GM20000 (cell line): ENCODE measurements at places on chromosomes 6 and 20.

GRCh38 chr6:147947521-147947920, 395.1 kb upstream of the SASH1 start:
- DNase-seq: no peak

GRCh38 chr20:58622671-58623578, 28.2 kb upstream of the STX16 start:
- DNase-seq: no peak

GRCh38 chr20:58389968-58390658, 1.1 kb downstream of the VAPB start:
- DNase-seq: no peak

GRCh38 chr6:37525460-37526357, 26.0 kb upstream of the CCDC167 start:
- DNase-seq: no peak

GRCh38 chr20:50216543-50217206, 26.0 kb downstream of the CEBPB start:
- no peak for DNase-seq

- no peak for DNase-seq
Measured at GRCh38 chr6:12661432-12662089, 55.0 kb upstream of the PHACTR1 start.

- DNase-seq: peak; percentile 46
Measured at GRCh38 chr6:25053875-25054371, 118.2 kb upstream of the RIPOR2 start.

DNA sequence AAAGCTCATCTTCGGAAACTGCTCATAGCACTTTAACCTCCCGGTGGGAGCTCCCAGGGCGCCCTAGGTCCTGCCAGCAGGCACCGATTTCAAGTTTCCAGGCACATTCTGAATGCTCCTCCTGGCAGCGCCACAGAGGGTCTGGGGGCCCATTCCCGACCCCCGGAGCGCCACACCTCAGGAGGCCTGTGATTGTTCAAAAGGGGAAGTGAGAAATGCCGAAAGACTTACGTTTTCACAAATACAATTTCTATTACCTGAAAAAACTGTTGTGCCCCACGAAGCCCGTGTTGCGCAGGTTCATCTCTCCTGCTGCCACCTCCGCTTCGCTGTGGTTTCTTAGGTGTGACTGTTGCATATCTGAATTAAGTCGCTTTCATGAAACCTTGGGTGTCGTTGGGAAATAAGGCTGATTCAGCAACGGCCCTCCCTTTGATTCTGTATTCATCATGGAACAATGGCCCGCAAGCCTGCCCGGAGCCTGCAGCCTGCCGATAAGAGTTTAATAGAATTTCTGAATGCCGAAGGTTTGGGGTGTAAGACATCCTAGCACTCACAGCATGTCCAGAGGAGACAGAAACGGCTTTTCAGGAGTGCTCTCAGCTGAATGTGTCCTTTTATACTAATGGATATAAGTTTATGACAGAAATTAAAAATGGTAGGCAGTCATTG, 1.9 kb upstream of the MYT1 start:
- DNase-seq: no peak

GRCh38 chr20:19937651-19938420, 79.3 kb upstream of the NAA20 start:
- DNase-seq: peak; percentile 36

DNA sequence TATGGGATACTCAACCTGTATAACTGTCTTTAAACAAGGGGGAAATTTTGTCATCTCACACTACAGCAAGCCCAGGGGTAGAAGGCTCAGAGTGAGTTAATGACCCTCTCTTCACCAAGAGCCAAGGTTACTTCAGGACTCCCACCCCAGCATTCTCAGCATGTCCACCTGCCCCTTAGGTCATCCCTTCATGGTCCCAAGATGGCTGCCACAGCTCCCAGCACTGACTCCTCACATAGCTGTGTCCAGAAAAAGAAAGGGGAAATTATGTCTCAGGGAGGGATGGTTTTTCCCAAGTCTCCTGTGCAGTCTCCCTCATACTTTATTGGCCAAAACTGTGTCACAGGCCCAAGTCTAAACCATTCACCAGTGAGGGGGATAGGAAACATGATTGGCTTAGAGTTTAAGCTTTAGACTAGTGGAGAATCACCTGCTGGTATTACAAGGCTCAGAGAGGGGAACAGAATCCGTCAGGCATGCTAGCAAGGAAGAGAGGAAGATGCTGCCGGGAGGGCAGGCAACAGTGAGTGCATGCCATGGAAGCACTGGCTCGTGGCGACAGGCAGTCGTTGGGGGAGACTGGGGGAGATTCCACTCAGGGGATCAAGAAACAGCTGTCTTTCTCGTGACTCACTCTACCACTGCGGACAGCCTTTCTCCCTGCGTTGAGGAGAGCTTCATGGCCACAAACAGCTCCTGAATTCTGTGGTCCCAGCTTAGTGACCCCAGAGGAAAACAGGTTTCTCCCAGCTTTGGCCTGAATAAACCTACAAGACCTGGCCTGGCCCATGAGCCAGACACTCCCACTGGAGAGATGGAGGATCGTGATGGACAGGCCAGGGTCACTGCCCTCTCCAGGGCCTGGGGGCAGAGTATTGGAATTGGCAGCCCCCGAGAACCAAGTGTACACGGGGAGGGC, 37.2 kb downstream of the HM13 start:
- DNase-seq: no peak

GRCh38 chr6:88105741-88106340, 58.2 kb downstream of the SPACA1 start:
- DNase-seq: no peak

DNA sequence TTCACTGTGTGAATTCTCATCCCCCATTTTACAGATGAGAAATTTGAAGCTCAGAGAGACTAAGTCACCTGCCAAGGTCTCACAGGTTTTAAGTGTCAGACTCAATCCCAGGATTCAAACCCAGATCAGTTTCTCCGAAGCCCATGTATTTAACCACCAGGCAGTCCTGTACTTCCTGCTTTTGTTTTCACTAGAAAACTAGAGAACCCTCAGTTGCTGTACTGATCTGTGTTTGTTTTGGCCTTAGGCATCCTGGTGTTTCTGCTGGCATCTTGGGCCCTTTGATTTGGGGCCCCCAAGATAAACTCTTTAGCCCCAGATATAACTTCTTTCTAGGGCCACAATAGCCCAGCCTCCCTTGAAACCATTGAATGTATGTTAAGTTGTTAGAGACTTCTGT, 36.5 kb downstream of the PPP1R16B start:
- no peak for DNase-seq

- DNase-seq: no peak
Measured at GRCh38 chr20:20518263-20518662, 150.4 kb downstream of the INSM1 start.

GRCh38 chr6:109892451-109893435, 85.4 kb upstream of the GPR6 start:
- DNase-seq: no peak

- DNase-seq: no peak
Measured at GRCh38 chr6:64732888-64733287, 974.1 kb downstream of the EYS start.

GRCh38 chr6:39841923-39842322, 49.7 kb downstream of the DAAM2 start:
- no peak for DNase-seq

- DNase-seq: no peak
Measured at GRCh38 chr6:159213405-159213804, 44.2 kb downstream of the FNDC1 start.

DNA sequence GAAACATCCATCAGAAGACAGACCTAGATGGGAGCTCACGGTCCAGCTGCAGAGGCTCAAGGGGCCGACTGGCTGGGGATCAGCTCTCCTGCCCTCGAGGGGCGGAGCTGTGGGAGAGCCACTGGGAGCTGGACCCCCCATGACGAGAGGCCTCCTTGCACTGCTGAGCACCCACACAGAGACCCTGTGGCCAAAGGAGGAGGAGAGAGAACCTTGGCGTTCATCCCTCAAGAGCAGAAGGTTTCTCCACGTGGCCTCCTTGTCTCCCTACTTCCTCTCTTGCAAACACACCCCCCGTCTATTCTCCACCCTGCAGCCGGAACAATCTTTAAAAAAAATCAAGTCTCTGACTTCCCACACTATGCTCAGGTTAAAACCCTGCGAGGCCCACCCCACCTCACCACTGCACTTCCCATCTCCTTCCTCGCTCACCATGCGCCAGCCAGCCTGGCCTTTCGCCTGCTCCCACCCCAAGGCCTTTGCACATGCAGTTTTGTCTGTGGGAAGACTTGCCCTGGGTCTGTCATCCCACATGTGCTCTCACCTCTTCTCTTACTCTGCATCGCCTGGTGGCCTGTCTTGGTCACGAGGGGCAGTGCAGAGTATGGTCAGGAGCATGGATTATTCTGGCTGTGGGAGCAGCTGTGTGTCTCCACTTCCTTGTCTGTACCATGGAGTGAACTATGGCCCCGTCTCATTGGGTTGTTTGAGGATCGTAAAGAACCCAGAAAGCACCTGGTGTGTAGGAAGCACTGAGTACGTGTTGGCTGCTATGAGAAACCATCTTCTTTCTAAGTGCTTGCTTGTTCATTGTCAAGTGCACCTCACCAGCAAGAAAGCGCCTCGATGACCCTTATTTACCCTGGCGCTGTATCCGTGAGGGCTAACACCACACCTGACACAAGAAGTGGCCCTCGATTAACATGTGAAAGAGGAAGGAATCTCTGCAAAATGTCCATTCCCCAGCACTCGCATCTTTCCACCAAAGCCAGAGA, 32.9 kb downstream of the PMEPA1 start:
- no peak for DNase-seq

GRCh38 chr6:137415127-137415833, 78.9 kb downstream of the OLIG3 start:
- DNase-seq: peak; percentile 58

- no peak for DNase-seq
Measured at GRCh38 chr6:35486005-35486925, 10.6 kb downstream of the TEAD3 start.

DNA sequence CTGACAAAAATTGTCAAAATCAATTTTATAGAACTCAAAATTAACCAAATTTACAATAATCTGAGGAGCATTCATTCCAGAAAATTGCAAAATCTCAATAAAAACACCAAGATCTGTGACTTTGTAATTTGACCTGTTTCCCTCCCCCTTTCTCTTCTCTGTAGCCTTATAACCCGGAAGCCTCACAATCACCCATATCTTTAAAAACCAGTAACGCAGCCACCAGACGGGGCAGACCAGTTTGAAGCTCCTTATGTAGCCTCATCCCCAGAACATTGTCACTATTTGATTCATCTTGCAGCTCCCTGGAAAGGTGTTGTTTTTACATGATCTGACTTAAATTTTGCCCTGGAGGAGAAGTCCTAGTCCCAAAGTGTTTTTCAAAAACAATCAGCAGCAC, 27.5 kb upstream of the TGM6 start:
- no peak for DNase-seq
